Smooth muscle cell of the umbilical artery (primary cell): ENCODE measurements at places on chromosomes 6 and 20. TPM values are rescaled to one million over a fixed set of nuclear protein-coding genes. Genes with fewer than 3 reads are reported as not detected.

The ESR1 gene
- under 0.01 and 0.05 TPM in 2 replicates for total RNA-seq

The FAM83B gene
- total RNA-seq = 0.09 TPM in 1 of 2 replicates, not detected in the other

The TCP11 gene
- total RNA-seq = 0.46 TPM in 1 of 2 replicates, not detected in the other

The EXOC2 gene
- 39.8 and 52.7 TPM in 2 replicates for total RNA-seq
